ENCODE measurements at places on chromosomes 4 and X.

- DNase-seq, result peak; percentile 9
These were observed 74.8 kb upstream of the PASD1 start for GRCh38 chrX:151488677-151489076.

DNA sequence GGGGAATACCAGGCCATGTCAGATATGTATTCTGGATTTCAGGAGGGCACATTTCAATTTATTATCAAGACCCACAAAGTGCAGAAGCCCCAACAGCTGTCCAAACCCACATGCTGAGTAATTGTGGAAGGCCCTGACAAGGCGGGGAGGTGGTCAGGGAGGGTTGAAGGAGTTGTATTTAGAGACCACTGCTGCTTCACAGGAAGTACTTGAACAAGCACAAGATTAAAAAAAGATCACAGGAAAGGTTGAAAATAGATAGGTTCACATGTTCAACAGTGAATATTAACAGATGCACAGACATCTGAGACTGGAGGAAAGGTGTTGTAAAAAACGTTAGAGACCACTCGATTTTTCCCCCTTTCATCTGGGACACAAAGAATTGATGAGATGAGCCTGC is 17.9 kb downstream of the ATP8A1 start:
- no peak for DNase-seq

DNA sequence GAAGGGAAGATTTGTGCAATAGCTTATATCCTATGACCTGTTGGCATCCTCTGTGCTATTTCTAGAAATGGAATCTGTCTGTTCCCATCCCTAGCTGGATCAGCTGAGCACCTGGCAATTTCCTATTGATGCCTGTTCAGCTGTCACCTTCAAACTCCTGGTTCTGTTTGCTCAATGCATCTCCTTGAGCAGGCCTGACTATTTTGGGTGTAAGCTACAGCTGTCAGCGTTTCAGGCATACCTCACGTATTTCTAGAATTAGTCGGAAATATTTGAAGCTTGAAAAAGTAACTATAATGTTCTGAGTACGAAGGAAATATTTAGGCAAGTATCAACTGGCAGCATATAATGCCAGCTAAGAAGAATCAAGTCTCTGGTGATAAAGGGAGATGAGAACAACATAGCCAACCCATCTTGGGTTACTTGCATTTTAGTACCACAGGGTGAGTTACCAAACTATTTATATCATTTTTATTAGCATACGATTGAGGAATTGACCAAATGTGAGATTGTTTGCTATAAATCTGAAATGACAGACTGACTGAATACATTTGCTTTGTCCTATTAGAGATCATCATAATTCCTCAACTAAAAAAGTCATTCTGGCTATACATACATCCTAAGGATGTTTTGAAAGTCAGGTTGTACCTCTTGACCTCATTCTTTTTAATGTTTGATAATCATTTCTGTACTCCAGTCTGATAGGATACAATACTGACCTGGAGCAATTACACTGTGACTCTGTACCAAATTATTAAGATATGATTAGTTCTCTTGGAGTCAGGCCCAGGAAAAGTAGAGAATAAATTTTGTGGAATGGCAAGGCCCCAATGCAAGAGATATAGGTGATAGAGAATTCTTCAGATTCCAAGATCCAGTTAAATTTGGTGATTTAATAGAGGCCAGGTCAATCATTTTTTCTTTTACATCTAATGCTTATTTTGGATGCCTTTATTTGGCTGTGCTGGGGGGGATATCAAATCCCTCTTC is 36.4 kb upstream of the PLAC1 start:
- no peak for DNase-seq

DNA sequence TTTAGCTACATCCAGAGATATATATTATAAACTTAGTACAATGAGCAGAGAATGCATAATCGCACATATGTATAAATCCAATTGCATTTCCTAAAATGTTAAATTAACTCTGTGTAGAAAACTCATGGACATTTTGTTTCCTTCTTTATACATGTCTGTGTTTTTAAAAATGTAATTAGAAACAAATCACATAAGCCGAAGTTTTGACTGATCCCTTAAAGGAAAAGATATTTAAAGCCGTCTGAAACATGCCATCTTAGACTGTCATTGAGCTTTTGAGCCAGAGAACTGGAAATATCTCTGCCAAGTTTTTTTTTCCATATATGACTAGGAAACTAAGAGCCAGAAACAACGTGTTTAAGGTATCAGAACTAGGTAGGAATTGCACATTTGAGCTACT is 107.0 kb downstream of the ARAP2 start:
- DNase-seq, result no peak

- DNase-seq, result no peak
These were observed 64.3 kb downstream of the CPZ start for GRCh38 chr4:8656711-8657380.

GRCh38 chr4:8117278-8117682 is 41.3 kb downstream of the ABLIM2 start:
- peak; percentile 27 for DNase-seq

DNA sequence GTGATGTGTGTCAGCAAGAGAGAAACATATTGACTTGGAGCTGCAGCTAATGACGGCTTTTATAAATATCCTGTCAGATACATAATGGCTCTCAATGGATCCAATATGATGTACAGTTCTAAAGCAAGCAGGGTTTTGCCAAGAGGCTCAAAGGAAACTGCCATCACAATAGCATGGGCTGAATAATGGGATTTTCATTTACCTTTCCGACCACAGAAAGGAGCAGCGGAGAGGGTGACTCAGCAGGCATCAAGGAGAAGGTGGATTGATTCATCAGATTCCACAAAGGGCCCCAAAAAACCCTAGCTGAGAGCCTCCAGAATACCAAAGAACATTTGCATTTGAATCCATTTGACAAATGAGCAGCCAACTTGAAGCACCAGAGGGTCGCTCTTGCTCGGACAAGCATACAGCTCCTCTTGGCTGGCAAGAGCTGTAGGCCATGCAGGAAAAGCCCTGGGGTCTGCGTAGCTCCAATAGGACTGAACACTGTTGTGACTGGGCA is 355.7 kb upstream of the NOCT start:
- DNase-seq, result no peak

DNA sequence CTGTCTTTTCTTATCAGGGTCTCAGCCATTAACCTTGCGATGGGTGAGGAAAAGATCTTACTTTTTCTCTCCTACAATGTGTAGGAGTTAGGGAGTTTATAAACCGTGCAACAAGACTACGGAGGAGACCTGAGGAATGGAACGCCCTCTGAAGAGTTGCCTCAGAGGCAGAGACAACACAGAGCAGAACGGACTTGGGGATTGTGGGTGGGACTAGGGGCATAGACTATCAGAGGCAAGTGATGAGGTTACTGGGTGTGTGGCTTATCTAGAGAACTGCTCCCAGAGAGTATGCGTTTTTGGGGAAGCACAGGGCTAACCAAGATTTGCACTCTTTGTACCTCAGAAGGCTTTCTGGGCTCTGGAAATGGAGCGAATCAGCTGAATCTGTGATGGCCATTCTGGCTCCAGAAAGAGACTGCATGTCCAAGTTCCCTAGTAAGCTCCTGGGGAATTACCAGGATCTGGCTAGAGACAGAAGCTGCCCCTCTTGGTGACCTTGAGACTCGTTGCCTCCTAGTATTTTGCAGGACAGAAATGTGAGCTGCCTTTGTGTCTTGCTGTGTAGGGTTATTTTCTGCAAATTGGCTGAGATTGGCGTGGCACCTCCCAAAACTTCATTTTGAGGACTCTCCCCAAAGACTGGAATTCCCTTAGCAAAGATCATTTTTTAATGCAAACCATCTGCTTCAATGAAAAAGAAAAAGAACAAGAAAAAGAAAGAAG is 118.9 kb downstream of the ARSF start:
- DNase-seq, result no peak

GRCh38 chr4:184441461-184442313 is 32.7 kb downstream of the IRF2 start:
- no peak for DNase-seq

DNA sequence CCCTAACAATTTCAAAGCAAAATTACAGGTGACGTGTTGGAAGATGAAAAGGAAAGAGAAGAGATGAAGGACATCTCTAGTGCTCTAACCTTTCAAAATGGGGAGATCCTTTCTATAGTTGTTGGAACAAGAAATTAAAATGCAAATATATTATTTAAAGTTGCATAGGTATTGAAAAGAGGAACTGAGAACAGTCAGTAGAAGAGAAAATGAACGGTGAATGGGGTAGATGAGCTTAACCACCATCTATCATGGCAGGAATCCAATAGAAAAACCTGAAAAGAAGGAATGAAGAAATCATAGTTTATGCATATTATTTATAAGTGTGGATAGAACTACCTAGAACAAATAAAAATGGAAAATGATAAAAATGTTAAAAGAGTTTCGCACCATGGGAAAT is 42.0 kb downstream of the ANXA5 start:
- no peak for DNase-seq

GRCh38 chr4:185600801-185601434 is 65.6 kb upstream of the PDLIM3 start:
- no peak for DNase-seq

DNA sequence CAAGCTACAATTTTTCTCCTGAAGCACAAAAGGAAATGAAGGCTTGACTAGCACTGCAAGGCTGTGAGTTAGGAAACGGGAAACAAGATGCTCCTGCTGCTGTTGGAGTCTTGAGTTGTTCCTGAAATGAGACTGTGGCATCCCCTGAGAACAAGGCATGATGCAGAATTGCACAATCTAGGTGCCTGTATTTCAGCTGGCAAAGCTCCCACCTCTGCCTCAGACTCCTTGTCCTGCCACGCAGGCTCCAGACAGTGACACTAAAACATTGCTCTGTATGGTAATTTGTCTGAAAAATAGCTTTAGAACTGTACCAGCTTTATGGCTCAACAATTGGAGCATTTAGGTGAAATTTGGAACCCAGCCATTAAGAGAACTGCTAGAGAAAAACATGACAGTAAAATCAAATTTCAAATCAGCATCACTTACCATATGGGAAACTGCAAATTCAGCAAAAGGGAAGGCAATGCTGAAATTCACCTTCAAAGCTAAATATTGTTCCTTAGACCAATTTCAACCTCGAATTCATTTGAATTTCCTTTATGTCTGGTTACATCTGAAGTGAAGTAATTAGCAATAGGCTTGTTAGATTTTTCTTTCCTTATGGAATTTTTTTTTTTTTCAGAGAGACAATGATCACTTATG is 103.4 kb downstream of the MFAP3L start:
- no peak for DNase-seq

DNA sequence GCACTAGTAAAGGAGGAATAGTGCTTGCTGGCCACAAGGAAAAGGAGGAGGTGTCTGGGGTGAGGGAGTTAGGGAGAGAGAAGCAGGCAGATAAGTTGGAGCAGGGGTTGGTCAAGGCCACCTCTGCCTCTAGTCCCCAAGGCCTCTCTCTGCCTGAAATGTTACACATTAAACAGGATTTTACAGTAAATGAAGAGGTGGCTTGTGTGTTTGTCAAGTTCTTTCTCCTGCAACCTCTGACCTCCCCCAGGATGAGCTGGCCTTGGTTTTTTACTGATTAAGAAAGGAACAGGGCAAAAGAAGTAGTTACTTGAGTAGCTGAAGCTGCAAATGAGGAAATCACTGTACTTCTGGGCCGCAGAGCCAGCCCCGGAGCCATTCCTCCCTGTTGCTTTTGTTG is 2.0 kb downstream of the GJB1 start:
- DNase-seq, result no peak

DNA sequence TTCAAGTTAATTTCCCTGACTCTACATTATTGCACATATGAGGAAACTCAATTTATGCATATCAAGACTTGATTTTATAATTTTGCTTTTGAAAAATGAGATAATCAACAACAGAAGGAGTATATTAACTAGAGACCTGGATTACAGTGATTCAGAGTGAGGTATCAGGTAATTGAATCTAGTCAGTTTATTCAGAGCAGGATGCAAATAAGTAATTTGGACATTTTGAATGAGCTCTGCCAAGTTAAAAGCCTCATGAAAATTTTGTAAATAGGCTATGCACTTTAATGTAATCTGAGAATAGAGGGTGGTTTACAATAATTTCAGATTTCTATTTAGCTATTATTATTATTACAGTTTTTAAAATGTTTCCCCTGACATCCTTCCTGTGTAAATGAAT is 203.7 kb upstream of the EMCN start:
- no peak for DNase-seq

- DNase-seq, result no peak
These were observed 83.6 kb downstream of the JAKMIP1 start for GRCh38 chr4:6116696-6117285.

- no peak for DNase-seq
These were observed 2.6 kb upstream of the STK32B start for GRCh38 chr4:5048721-5049120.

DNA sequence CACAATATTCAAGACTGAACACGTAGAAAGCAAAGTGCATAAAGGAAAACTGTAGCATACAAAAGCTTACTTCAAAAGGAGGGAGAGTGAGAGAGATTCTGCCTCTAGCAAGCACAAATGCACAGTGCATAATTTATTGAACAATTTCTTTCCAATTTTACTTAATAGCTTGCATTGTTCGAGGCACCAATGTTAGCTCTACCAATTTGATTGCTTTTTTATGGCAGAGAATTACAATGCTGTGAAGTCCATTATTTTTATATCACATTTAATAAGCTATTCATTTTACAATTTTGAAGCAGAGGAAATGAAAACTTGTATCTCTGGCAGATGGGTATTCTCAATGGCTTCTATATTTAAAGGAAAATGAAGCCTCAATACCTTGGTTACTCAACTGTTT is 331.7 kb downstream of the GPM6A start:
- no peak for DNase-seq

DNA sequence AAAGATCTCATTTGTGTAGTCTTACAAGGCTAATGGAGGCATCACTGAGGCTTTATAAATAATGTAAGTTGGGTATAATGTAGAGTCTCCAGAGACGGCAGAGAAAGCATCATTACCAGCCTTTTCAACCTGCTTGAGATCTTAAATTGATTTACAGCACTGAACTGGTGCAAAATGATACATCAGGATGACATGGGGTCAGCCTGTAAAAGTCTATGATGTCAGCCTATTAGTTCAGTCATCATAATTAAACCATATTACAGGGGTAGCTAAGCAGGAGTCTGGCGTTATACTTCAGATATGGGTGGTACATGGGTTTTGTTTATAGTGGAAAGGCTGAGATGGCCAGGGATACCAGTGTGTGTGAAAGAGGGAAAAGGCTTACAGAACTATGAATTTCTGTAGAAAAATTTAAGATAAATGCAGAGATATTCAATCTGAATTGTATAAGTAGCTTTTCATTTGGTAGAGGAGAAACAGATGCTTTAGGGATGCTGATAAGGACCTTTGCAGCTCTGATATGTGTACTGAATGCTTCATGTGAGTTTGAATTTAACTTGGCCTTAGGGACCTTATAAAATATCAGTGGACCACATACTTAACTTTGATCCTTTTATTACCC is 2.7 kb downstream of the SMAD1 start:
- no peak for DNase-seq

GRCh38 chr4:94504545-94504944 is 52.8 kb downstream of the PDLIM5 start:
- DNase-seq, result no peak

- no peak for DNase-seq
These were observed 175.7 kb upstream of the MXRA5 start for GRCh38 chrX:3522101-3522650.

GRCh38 chrX:131741103-131741581 is 197.3 kb downstream of the OR13H1 start:
- DNase-seq, result peak; percentile 89

- DNase-seq, result no peak
These were observed 173.7 kb upstream of the GALNTL6 start for GRCh38 chr4:171639540-171639939.
